ENCODE measurements at places on chromosomes 3 and 15.

DNA sequence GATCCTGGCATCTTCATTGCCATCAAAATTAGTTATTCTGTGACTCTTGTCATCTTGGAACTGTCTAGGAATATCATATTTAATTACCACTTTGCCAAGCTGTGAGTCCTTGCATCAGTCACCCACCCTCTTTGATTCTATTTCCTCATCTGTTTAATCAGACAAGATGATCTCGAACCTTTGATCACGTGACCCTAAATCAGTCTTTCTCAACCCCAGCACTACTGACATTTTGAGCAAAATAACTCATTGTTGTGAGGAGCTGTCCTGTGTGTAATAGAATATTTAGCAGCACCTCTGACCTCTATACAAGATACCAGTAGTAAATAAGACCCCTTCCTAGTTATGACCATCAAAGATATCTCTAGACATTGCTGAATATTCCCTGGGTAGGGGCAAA lies 343.4 kb upstream of the ARPP21 start:
- DNase-seq = no peak

DNA sequence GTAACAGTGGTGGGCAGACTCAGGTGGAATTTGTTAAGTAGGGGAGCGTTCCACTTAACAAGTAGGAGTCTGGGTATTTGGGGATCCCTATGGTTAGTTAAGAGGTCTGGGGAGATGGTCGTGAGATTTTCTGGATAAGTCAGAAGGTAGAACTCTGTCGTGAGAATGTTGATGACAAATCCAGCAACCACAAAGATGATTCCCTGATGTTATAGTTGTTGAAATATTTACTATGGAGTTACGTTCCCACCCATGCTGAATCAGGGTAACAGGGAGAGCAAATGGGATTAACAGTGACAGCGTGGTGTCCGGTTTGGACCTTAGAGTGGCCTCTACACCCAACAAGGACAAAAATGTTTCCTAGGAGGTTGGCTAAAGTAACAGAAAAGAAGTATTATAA lies 110.8 kb downstream of the MFSD1 start:
- DNase-seq = no peak

DNA sequence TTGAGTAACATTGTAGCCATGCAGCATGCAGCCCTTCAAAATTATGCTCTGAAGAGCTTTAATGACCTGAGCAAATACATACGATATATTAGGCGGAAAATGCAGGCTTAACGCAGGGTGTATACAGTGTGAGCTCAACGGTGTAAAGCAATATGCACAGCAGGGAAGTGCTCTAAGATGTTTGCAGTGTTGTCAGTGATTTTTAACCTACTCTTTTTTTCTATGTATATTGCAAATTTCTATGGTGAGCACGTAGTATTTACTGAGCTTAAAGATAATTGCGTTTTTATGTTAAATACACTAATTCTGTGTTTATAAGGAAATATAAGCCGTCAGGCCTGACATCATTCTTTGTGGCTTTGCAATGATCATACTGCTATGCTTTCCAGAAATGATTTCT lies 42.1 kb downstream of the DGKG start:
- DNase-seq = no peak

- no peak for DNase-seq
Observed at GRCh38 chr3:11306817-11307589, 34.8 kb downstream of the ATG7 start.

DNA sequence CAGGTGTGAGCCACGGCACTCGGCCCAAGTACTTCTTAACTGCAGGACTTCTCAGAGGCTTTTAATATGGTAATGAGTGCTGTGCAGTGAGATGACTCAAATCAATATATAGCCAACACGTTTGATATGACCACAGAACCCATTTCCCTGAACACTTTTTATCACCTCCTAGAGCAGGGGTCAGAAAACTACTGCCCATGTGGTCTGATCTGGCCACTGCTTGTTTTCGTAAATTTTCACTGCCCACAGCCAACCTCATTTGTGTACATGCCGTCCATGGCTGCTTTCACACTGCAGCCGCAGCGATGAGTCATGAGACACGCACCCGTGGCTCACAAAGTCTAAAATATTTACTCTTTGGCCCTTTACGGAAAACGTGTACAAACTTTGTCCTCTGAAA lies 179.2 kb downstream of the RORA start:
- DNase-seq = no peak

DNA sequence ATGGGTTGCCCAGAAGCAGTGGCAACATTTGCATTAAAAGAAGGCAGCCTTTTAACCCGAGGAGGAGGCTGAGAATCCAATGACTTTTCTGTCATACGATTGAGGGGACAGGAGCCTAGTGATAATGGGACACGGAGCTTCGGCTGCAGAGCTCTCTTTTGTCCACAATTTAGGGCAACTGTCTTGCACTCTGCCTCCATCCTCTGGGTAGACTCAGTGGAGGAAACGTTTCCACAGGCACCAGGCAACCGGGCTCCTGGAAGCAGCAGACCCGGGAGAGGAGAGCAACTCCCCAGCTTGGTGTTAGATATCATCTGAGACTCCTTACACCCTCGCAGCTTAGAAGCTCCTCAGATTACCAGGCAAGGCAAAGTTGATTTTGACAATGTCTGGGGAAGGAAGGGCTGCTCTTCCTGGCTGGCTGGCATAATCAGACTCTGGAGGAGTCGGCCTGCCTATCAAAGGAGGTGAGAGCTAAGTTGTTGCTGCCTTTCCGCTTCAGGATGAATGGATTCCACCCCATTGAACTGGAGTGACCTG lies 43.5 kb upstream of the RNU6-1 start:
- DNase-seq = no peak

DNA sequence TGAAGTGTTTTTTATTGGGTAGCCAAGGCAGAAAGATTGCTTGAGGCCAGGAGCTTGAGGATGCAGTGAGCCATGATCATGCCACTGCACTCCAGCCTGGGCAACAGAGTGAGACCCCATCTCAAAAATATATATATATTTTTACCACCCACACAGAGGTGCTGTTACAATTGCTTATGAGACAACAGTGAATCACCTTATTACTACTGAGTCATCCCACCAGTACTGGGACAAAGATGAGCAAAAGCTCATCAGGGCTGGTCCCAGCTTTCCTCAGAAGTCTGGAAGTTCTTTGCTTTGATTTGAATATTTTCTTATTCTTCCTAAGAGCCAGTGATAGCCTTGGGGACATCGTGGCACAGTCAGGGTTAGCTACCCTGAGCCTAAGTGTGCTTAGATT lies 207.7 kb downstream of the SOX2 start:
- no peak for DNase-seq

GRCh38 chr3:194184265-194184751 lies 48.4 kb downstream of the HES1 start:
- DNase-seq = no peak

DNA sequence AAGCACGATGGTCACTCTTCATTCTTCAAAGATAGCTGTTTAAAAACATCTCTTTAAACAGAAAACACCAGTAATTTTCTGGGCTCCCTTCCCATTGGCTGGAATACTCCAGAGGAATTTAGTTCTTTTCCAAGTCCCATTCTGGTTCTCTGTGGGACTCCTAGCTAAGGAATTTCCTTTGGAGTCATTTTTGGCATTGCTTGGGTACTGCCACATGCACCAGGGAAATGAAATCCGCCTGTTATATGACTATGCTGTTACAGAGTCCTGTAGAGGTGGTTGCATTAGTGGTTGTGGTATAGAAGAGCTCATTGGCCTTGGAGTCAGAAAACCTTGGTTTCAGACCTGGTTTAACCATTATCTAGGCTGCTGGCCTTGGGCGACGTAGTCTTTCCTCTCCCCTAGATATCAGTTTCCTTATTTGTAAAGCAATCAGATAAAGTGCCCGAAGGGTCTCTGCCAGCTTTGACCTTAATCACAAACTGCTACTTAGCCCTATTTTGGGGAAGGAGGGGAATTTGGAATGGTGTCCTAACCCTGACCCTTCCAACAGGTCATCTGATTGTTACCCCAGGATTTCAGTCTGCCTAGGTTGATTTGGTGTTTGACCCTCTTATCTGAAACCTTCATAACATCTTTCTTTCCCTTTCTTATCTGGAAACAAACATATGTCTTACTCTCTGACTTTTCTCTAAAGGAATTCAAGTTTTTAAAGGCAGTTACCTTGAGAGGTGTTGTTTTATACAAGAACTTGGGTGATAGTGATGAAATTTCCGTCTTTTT lies 13.4 kb downstream of the RTP1 start:
- no peak for DNase-seq

GRCh38 chr3:110654843-110655502 lies 416.6 kb upstream of the NECTIN3 start:
- no peak for DNase-seq

DNA sequence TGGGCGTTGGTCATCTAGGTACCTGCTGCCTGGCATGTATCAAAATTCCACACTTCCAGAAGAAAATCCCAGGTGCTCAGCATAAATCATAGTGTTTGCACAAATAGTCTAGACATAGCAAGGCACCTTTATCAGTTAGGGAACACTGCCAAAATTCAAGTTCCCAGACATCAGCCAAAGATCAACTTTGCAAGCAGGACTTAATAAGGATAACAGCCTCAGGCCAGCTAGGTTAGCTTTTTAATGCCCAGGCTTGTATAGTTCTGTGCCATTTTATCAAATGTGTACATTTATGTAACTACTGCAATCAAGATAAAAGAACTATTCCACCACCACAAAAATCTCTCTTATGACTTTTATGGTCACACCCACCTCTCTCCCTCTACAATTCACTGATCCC lies 30.7 kb downstream of the DZIP3 start:
- DNase-seq = no peak

GRCh38 chr15:22944651-22945050 lies 35.5 kb downstream of the CYFIP1 start:
- no peak for DNase-seq

- peak; percentile 47 for DNase-seq
Observed at GRCh38 chr15:48645558-48646330, at the start of gene FBN1. Gene FBN1, minus strand, starts transcription at chr15:48645709. Its CDS starts 940 bp downstream, at chr15:48644769.

- no peak for DNase-seq
Observed at GRCh38 chr15:68816158-68816557, 4.5 kb downstream of the ANP32A start.

- no peak for DNase-seq
Observed at GRCh38 chr15:58511599-58511987, 79.8 kb downstream of the LIPC start.

GRCh38 chr3:123789760-123790159 lies 94.4 kb downstream of the MYLK start:
- DNase-seq = no peak

DNA sequence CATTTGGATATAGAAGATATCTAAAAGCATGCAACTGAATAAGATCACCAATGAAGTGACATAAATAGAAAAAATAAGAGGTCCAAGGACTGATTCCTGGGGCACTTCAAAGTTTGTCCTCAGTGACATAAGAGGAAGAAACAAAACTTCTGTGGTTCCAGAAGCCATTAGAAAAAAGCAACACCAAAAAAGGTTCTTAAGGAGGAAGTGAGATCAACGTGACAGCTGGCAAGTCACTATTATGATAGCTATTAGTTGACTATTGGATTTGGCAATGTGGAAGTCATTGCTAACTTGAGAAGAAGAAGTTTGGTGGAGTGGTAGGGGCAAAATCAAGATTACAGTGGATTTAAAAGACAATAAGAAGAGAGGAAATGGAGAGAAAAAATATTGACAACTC lies 1098.3 kb downstream of the NAALADL2 start:
- no peak for DNase-seq

GRCh38 chr3:144466114-144466513 lies 494.5 kb downstream of the DIPK2A start:
- DNase-seq = no peak

DNA sequence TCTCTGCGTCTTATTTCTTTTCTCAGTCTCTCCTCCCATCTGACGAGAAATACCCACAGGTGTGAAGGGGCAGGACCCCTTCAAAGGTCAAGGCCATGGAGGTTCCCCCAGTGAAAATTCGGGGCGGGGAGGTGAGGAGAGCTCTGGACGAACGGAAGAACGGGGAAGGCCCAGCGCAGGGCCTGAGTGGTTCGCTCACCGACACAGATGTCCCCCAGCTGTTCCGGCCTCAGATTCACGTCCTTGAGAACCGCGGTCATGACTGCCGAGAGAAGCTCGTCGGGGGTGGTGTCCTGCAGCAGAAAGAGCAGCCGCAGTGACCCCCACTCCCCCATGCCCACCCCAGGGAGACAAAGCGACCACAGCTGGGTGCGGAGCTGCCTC lies 542 bp downstream of the ACAA1 start:
- no peak for DNase-seq

DNA sequence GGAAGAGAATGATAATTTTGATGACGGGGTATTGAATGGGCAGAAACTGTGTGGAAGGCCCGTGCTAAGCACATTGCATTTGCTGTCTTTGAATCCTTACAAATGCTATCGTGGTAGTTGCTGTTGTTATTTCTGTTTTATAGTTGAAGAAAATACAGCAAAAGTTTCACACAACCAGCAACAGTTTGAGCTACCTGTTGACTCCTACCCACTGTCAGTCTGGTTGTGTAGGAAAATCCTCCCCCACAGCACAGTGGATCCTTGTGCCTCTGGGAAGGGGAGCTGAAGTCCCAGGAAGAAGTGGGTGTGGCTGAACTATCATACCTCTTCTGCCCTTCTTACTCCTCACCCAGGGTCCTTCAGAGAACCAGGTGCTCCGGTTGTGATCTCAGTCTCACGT lies 29.4 kb downstream of the MRAS start:
- DNase-seq = no peak

DNA sequence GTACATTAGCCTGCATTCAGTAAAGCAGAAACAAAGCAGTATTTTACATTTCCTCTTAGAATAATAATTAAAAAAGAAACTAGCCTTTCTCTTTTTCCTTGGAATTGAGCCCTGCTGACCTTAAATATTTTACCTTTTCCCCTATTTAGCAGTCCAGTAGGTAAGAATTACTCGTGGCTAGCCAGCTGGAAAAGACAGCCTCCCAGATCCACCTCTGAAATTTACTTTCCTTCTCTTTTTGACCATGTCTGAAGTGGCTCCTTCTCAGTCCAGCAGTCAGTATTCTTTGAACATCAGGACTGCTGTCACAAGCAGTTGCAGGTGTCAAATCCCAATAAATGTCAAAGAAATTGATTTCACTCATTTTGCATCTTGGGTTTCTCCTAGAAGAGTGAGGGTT lies 311.5 kb upstream of the DCBLD2 start:
- no peak for DNase-seq

- DNase-seq = no peak
Observed at GRCh38 chr3:129834580-129834979, 58.9 kb downstream of the TMCC1 start.

- no peak for DNase-seq
Observed at GRCh38 chr15:77148191-77148590, 77.3 kb upstream of the TSPAN3 start.
